ENCODE measurements at places on chromosomes 6 and 20.

DNA sequence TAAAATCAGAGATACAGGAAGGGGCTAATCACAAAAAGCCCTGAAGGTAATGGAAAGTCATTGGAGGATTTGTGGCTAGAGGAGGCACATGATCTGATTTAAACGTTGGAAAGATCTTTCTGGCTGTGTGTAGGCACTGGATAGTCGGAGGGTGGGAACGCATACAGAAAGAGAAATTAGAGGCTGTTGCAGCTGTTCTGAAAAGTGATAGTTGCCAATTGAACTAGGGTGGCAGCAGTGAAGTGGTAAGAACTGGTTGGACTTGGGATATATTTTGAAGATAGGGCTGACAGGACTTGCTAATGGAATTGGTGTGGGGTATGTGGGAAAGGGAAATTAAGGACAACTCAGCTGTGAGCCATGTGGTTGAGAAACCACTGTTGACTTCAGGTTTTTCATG, 223.6 kb downstream of the OGFRL1 start:
- DNase-seq = no peak

DNA sequence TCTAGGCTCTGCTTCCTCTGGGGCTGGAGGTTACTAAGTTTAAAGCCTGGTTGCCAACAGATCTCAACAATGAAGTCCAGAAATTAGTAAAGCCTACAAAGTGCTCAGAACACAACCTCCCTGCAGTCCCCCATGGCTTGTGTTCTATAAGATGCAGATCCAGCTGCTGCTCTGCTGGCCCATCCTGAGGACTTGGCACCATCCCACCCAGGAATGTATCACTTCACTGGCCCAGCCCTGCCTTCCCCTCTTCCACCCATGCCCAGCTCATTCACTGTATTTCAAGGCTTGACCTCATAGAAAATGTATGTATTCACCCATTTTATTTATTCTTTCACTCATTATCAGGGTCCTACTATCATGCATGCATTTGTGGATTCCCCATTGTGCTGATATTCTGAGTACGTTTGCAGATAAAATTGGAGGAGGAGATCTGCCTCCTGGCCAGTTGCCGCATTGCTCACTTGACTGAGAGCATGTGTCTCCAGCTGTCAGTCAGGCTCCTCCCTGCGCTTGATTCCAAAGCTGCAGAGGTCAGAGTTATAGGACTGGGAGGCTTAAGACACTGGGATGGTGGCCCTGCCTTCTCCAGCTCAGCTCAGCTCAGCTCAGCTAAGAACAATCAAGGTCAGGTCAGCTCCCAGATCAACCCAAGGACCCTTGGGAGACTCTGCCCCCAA, 104.8 kb downstream of the MAFB start:
- no peak for DNase-seq

- no peak for DNase-seq
These were observed 39.3 kb downstream of the PHACTR3 start for GRCh38 chr20:59643615-59644061.

GRCh38 chr6:35170891-35171290, 29.8 kb upstream of the TCP11 start:
- no peak for DNase-seq

DNA sequence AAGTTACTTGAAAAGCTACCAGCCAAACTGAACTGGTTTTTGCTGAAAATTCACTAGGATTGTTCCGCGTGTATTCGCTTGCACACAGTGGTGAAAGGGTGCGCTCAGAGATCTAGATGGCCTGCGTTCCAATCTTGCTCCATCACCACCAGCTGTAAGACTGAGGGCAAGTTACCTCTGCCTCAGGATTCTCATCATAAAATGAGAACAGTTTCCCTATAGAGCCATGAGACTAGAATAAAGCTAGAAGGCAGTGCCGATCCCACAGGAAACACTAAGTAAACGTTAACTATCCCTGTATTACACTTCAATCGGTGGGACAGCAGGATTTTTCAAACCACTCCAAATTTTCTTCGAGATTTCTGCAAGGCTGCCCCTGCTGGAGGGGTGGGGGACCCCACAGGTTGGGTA, 838 bp downstream of the AHCY start:
- DNase-seq = no peak

DNA sequence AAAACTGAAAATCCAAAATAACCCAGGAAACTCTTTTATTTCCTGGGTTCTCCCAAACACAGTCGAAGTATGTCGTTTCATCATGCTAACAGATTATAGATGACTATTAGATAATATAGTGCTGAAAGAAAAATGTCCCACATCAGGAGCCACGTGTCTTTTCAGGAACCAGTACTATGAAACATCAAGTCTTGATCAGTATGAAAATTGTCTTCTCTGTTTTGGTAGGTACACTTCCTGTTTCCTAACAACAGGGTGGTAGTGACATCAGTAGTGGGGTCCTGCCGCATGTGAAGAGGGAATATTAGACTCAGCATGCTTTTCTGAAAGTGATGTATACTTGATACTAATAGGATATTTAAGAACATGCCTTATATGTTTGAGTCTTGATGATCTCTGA, 136.7 kb downstream of the HIVEP1 start:
- no peak for DNase-seq
